CD4-positive, CD25-positive, alpha-beta regulatory T cell (primary cell): ENCODE measurements at places on chromosomes 3 and 15. TPM values are rescaled to one million over a fixed set of nuclear protein-coding genes. Genes with fewer than 3 reads are reported as not detected.

GRCh38 chr3:155712008-155712407 is 32.9 kb downstream of the PLCH1 start:
- no peak for DNase-seq

DNA sequence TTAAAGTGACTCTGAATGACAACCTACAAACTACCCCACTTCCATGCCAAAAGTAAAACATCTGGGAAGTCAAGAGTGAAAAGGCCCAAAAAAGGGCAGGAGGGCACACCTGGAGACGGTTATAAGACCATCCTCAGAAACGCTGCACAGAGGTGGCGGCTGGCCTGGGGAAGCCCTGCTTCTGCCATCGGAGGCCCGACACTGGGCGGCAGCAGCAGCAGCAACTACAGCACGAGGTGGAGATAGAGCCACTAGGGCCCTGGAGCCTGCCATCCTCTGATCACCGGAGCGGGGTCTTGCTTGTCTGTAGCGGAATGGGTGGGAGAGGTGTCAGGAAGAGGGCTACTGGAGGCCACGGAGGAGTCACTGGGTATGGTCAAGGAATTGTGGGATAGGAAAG is 283.3 kb downstream of the ADAMTS17 start:
- DNase-seq = no peak

GRCh38 chr3:135175728-135176277 is 380.7 kb downstream of the EPHB1 start:
- DNase-seq = no peak

GRCh38 chr15:74252291-74252690 is 16.2 kb downstream of the CCDC33 start:
- DNase-seq = no peak

Gene ALPK3
- not detected for polyA plus RNA-seq
